ENCODE measurements at places on chromosomes 12 and 14. TPM values are rescaled to one million over a fixed set of nuclear protein-coding genes. Genes with fewer than 3 reads are reported as not detected.

MLXIP gene
- total RNA-seq, result 38.2 TPM

ZFHX2 gene
- 33.7 TPM for total RNA-seq

DNA sequence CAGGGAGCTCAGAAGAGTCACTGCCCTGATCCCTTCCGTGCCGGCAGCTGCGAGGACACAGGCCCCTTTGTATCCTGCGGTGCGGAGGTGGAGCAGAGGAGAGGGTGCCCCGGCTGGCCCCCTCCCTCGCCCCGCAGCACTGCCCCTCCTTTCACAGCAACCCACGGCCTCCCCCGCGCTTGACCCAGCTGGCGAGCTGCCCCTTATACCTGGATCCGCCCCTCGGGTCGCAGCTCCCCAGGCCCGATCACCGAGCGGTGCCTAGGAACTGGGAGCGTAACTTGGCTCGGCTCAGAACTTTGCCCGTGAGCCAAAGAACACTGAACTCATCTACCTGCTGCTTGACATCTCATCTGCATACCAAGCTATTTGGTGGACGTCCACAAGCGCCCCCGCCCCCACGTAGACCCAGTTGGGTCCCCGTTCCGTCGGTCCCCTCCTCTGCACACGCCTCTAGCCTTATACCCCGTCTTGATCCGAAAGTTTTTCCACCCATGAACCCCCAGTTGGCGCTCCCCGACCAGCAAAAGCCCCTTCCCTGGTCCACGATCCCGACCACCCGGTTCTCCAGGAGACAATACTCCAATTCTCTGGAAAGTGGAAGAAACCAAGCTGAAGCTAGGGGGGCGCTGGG lies 697 bp upstream of the DNAJC14 start:
- peak; percentile 57 for DNase-seq

IQSEC3 gene
- total RNA-seq, result 102 TPM

TCL1B gene
- not detected for total RNA-seq

DNA sequence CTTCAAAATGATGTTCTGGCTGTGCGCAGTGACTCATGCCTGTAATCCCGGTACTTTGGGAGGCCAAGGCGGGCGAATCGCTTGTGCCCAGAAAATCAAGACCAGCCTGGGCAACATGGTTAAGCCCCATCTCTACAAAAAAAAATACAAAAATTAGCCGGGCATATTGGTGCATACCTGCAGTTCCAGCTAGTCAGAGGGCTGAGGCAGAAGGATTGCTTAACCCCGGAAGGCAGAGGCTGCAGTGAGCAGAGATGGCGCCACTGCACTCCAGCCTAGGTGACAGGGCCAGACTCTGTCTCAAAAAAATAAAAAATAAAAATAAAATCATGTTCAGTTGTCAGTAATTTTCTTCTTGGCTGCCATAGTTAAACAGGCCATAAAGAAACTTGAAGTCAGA lies 245.9 kb upstream of the USP15 start:
- no peak for DNase-seq

GRCh38 chr14:91898372-91898771 lies 31.0 kb upstream of the TC2N start:
- DNase-seq, result no peak

DNA sequence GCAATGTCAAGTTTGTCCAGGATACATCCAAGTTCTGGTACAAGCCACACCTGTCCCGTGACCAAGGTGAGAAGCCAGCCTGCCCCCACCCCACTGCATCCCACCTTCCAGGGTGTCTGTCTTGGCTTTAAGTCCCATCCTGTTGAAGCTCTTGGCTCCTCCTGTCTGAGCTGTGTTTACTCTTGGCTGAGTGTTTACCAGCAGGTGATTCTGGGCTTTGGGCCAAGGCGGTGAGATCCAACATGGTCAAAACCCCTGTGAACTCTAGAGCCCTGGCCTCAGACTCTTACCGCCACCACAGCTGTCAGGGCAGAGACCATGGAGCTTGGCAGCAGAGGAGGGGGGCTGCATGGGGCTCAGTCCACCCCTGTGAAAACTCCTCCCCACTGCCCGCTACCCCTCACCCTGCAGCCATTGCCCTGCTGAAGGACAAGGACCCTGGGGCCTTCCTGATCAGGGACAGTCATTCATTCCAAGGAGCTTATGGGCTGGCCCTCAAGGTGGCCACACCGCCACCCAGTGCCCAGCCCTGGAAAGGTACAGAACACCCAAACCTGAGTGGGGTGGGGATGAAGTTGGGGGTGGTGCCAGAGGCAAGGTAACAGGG lies 11.6 kb downstream of the TNS2 start:
- DNase-seq, result peak; percentile 40

DNA sequence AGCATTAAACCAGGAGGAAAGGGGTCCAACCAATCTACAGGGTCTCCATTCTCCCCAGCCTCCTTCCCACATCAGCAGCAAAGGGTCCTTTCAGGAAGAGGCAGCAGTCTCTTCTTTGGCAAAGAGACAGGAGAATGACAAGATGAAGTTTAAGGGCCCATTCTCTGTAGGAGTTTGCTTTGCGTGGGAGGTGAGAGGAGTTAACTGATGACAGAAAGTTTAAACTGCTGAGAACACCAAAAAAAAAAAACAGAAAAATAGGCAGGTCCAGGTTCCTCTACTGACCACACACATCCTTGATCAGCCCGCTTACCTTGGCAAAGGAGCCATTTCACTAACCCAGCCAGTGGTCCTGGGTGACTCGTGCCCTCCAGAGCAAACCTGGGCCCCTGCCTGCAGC lies 5.7 kb downstream of the SLC6A13 start:
- no peak for DNase-seq

NINJ2 gene
- 4.6 TPM for total RNA-seq

MUCL1 gene
- total RNA-seq, result 2.4 TPM

PLA2G1B gene
- total RNA-seq, result not detected

DNA sequence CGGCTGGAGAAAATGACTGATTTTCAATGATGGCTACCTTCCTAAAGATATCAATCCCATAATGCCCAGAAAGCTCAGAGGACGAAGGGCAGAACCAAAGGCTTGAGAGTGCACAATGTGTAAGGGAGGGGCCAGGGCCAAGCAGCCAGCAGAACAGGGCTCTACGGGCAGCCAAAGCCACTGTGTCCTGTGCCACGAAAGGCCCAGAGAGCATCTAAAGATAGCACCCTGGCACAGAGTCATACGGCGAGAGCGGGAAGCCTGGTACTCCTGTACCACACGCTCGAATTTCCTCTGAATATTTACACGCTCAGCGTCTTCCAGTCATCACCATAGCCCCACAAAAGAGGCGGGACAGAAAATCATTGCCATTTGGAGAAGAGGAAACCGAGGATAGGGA lies 39.5 kb downstream of the PRMT8 start:
- DNase-seq, result peak; percentile 92

DNA sequence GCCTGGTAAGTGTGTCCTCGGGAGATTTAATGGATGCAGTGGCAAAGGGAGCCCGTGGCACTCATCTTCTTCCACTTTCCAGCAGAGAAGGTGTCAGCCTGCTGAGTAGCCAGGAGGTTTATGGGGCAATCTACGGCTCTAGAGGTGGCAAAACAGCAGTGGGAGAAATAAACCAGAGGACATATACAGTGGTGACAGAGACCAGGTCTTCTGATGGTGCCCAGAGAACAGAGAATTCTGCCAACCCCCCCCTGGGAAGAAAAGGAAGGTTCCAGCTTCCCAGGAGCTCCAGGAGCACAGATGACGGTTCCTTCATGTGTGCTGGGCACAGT lies 43.0 kb downstream of the SMIM41 start:
- no peak for DNase-seq

C12orf60 gene
- total RNA-seq, result 2.2 TPM

DNA sequence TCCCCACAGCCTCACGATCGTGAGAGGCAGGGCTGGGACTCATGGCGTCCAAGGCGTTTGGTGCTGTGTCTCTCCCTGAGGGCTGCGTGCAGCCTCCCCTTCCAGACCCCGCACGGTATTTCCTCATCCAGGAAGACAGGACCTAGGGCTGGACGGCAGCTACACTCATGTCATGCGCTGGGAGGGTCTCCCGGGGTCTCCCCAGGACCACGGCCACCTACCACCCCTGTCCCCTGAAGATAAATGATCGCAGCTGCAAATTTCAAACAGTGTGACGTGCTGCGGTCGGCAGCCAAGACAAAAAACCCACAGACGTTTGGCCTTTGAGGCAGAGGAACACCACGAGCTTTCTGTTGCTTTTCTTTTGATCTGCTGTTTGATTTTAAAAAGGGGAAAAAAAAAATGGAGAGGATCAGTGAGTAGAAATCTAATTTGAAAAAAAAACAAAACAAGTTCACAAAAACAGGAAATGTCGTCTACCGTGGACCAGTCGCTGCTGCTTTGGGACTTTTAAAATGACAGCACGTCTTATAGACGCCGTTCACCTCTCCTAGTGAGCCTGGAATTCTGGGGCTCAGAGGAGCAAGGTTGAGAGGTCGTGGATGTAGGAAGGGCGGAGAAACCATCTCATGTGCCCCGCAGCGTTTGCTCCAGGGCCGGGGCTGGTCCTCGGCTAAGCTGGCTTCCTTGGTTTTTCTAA lies 237.6 kb downstream of the SLC41A2 start:
- DNase-seq, result no peak

DNA sequence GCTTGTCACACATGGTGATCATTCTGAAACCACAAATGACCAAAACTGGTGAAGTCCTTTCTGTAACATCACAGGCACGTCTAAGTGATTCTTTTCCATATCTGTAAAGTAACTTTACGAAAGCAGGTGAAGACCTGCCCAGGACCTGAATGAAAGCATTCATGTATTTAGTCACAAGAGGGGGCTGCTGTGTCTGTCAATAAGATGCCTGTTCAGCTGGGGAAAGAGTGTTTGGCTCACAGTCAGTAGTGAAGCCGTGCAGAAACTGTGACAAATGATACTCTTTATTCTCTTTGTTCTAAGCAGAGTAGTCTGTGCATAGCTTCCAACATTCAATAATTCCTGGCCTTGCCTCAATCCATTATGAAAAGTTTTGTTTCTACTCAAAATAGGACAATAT lies 373.5 kb upstream of the OR4E1 start:
- no peak for DNase-seq

- no peak for DNase-seq
Measured at GRCh38 chr14:22314183-22314820, 274.7 kb downstream of the DAD1 start.

ESPL1 gene
- total RNA-seq, result 0.07 TPM

GRCh38 chr14:71658261-71658860 lies 273.9 kb upstream of the RGS6 start:
- no peak for DNase-seq

DNA sequence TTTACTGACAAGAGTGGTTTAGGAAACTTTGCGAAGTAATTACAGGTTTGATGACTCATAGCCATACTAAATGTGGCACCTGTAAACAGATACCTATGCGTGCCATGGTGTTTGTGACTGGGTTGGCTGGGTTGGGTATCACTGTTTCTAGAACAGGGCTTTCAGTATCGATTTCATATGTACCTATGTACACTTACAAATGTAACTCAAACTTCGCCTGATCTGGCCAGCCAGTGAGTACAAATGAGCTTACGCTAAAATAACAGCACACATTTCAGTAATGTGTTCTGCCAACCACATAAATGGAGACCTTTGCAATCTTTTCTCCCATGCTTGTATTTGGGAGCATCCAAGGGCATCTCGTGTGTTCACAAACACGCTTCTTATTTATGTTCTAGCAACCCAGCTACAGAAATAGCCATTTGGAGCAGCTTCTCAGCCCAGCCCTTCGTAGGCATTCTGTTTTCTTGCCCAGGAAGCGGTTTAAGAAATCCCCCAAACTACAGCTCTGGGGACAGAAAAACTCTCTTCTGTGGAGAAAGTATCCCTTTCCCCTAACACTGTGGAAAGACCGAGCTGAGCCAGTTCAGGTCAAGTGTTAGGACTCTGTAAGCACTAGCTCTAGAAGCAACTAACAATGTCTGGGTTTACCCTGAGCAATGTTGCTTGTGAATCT lies 42.3 kb upstream of the MDM1 start:
- no peak for DNase-seq

DNA sequence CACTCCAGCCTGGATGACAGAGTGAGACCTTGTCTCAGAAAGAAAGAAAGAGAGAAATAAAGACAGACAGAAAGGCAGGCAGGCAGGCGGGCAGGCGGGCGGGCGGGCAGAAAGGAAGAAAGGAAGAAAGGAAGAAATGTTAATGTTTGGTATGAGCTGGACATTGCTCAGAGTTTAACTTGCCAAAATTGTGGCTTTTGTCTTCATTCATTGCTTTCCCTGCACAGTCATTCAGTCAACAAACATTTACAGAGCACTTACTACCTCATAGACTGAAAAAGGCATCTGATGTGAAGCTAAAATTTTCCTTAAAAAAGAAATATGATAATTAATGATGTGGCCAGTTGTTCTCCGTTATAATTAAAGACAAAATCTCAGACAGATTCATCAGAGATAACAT lies 247.1 kb downstream of the SPTSSA start:
- no peak for DNase-seq

DNA sequence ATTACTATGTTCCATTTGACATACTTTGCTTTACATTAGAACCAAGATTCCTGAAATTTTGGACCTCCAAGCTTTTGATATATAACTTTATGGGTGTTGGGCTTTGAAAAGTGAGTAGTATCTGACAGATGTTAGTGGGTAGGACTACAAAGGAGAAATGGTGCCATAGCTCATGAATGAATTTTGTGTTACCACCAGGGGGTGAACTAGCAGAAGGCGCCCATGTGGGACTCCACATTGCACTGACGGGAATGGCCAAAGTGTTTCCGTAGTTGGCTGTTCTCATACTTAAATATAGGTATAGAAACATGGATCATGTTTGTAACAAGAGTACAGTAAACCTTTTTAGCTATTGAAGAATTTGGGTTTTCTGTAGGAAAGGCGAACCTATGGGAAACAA lies 337.5 kb downstream of the FLRT2 start:
- no peak for DNase-seq

- no peak for DNase-seq
Measured at GRCh38 chr14:71300566-71301330, 393.5 kb downstream of the PCNX1 start.

VDR gene
- 0.52 TPM for total RNA-seq

DNA sequence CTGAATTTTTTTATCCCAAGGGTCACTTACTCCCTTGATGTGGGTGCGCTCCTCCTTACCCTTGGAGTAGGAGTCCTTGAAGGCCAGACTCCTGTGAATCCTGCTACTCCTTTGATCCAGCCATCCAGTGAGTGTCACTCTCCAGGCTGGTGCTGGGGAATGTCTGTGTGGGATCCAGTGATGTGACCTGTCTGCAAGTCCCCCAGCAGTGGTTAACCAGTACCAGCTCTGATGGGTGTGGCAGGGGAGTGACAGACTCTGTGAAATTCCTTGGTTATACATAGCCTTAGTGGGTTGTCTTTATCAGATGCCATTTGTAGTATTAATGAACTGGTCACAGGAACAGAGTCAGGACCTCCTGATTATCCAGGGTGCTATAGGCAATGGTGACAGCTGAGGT lies 409.5 kb upstream of the LMO3 start:
- no peak for DNase-seq

TSPAN11 gene
- 3.0 TPM for total RNA-seq

TIMM9 gene
- total RNA-seq, result 29.8 TPM

DNA sequence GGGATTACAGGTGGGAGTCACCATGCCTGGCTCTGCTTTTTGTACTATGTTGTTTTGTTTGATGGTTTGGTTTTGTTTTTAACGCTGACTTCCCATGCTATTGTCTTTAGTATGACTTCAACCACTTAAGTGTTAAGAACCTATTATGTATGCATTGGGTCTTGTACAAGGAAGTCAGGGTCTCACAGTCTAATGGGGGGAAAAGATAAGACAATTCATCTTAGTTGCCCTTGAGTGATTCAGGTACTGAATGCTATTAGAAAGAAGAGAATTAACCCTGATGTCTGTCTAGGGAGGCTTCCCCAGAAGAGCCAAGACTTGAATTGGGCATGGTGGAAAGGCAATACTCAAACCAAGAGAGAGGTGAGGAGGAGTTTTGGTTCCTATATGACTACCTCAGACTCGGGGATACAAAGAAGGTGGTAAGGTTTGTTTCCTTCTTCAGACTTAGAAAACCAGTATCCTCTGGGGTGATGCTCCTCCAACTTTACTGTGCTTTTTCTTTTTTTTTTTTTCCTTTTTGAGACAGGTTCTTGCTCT lies 64.6 kb downstream of the SUSD6 start:
- DNase-seq, result no peak

Measured in dorsolateral prefrontal cortex (tissue), 122 donors.